ENCODE measurements at places on chromosomes 6 and 20.
A peak's percentile ranks its signal among the peaks of the same experiment; 100 is the strongest.

DNA sequence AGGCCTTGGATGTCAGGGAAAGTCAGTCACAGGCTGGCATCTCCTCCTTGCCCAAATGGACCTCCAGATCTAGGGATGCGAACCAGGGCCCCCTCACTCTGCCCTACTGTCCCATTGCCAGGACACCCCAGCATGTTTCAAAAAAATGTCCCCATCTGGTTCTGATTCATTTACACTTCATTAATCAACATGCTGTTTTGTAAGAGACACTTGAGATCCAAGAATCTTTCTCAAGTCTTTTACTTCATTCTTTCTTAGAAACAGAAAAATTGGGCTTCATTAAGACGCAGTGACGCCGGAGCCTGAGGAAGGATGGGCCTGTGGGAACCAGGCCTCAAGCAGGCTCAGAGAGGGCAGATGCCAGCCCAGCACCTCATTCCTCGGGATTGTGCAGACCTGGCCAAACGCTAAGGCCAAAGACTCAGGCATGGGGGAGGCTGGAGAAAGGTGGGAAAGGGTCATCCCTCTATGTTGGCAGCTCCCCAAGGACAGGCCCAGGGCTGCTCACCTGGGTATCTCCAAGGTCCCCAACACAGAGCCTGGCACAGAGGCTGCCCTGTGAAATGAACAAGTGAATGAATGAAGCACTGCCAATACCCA, 3.8 kb downstream of the RSPO4 start:
- DNase-seq = no peak

DNA sequence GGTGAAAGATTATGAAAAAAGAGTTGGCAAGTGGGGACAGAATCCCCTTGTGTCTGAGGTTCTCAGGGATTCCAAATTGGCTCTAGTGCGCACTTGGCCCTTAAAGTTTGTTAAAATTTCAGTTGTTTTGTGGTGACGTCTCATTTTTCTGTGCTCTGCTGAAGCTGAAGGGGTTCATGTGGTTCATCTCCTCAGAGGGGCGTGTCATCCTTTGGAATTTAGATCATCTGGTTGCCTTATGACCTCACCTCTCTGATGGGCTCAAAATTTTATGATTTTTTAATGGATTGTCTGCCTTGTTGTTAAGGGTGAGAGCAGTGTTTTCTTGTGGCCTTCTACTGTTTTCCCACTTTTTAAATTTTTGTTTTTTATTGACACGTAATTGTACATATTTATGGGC, 20.3 kb downstream of the CYB5R4 start:
- no peak for DNase-seq

GRCh38 chr20:21224217-21224616, 78.9 kb upstream of the XRN2 start:
- no peak for DNase-seq

DNA sequence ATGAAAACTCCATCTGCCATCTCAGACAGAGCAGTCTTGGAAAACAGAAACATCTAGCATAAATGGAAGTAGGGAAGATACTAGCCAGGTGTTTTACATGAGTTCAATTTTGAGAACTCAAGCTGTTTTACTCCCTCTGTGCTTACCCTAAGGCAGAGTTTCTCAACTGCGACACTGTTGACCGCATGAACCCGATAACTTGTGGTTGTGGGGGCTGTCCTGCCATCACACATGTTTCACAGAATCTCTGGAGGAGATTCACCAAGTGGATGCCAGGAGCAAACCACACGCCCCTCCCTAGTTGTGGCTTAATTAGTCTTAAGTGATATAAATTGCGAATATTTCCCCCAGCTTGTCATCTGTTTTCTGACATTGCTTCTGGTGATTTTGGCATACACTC, 2.3 kb upstream of the SERPINB6 start:
- DNase-seq = no peak

GRCh38 chr20:45392733-45393132, 14.6 kb upstream of the TP53TG5 start:
- DNase-seq = peak; percentile 6

DNA sequence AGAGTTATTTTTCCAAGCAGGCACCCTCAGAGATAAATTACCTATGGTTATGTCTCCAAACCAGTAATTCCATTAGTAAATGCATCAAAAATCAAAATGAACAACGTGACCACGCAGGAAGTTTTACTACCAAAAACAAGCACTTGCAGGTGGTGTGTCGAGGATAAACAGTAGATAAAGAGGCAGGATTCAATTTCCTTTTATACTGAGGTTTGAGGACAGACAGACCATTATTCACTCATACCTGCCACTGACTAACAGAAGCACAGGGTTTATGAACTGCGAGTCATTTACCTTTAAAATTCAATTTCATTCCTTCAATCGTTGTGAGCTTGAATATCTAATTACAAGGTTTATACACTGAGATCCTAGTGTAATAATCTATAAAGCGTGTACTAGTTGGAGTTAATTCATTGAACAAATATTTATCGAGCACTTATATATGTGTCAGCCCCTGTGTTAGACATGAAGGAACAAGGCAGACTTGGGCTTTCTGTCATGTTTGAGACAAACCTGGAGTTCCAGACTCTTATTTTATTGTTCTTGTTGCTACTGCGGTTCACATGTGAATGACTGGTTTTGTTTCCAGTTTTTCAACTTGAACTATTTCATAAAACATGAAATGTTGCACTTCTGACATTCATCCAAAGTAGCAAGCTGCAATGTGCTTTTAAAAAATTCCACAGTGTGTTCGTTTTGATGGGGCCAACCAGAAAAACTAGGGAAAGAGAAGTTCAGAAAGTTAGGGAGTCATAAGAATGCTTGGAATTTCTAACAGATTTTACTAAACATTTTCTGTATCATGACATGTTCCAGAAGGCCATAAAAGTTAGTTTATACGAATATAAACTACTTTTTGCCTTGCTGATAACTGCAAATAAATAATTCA, 205.6 kb downstream of the UST start:
- DNase-seq = no peak

DNA sequence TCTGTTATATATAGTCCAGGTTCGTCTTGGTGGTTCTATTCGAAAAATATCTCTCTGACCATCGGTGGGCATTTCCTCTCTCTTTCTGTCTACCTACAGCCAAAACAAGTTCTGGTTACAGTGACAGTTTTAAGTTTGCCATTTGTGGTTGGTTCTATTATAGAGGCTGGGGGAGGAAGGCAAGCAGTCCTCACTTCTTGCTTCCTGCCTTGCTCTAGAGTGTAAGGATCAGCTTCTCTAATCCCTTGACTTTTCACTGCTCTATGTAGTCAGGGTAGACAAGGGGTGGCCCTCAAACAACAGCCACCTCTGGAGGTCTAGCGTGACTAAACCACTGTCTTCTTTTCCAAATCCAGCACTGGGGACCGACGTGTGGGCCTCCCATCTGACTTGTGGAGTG, 16.1 kb downstream of the E2F3 start:
- DNase-seq = no peak
